CD4-positive, alpha-beta T cell treated with Interleukin-12 subunit alpha and Interleukin-12 subunit beta, for 1 hour (primary cell): ENCODE measurements at places on chromosomes 3 and 15.

- no peak for DNase-seq
These were observed 66.9 kb upstream of the PLAAT1 start for GRCh38 chr3:193174140-193174539.

DNA sequence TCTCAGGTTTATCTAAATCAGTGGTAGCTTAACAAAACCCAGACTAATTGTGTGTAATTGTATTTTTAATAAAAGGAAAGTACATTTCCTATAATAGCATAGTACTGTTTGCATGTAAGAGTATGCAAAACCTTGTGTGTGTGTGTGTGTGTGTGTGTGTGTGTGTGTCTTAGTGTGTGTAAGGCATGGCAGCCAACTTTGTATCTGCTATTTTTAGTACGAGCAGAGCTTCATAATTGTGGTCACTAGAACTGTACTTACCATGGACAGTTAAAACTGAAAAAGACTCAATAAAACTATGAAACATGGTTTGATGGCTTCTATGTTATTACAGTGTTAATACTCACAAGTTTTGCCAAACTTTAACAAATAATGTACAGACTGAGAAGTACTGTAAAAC lies 6.2 kb downstream of the P2RY1 start:
- no peak for DNase-seq

DNA sequence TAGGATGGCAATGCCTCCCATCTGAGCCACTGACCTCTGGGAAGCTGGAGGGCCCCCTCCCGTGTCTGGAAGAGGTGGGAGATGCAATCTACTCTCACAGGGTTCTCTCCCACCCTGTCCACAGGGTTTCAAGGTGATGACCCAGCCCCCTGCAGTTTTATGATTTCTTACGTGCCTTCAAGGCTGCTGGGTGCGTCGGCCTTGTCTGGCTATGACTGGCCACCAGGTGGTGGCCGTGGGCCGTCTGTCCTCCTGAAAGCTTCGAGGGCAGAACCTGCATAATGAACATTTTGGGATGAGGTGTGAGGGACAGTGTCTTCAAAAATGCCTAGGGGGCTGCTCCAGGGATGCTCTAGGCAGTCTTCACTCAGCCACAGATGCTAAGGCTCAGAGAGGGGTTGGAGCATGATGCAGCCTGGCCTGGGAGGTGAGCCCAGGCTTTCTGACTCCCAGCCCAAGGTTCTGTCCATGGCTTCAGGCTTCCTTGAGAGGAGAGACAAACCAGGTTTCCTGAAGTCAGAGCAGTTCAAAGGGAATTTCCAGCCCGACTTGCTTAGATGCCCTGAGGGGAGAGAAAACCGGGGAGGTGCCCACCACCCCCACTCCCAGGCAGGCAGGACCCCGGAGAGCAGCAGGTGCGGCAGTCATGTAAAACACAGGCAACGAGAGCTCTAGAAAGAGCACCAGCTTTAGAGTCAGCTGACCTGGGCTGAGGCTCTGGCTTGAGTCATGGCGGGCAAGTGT lies 18.7 kb downstream of the ISG20 start:
- no peak for DNase-seq

DNA sequence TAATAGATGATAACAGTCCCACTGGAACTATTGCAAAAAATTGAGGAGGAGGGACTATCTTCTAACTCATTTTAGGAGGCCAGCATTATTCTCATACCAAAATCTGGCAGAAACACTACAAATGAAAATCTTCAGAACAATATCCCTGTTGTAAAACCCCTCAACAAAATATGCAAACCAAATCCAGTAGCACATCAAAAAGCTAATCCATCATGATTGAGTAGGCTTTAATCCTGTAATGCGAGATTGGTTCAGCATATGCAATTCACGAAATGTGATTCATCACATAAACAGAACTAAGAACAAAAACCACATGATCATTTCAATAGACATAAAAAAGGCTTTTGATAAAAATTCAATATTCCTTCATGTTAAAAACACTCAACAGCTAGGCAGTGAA lies 23.9 kb upstream of the PLSCR2 start:
- no peak for DNase-seq

- no peak for DNase-seq
These were observed 49.3 kb downstream of the HHLA2 start for GRCh38 chr3:108345492-108346205.
